SHP77 (cell line): ENCODE measurements at places on chromosomes 1 and 21.

DNA sequence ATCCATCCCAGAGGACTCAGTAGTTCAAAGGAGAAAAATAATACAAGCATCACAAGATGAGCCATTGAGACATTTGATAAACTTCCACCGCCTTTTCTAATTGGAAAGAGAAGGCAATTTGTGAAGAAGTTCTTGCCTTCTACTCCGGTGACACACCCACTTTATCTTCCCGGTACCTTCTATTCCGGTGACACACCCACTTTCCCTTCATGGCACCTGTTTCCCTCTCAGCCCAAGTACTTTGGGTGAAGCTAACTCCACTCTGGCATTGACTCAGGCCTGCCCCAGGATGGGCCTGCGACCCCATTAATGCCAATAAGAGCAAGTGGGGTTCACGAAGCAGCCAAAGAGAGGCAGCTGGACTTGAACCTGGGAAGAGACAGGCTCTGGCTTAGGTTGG lies 38.2 kb downstream of the CLDN14 start:
- no peak for DNase-seq

GRCh38 chr1:111602974-111603373 lies 16.6 kb upstream of the RAP1A start:
- DNase-seq, result no peak

DNA sequence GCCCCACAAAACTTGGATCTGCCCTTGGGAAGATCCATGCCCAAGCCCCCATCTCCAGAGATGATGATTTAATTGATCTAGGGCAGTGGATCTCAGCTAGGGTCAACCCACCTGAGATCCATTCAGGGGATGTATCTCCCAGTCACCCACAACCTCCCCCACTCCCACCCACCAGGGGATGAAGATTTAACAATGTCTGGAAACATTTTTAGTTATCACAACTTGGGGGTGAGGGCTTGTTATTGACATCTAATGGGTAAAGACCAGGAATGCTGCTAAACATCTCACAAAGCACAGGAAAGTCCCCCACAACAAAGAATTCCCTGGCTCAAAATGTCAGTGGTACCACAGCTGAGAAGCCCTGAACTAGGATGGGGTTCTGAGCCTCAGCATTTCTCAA lies 45.0 kb upstream of the LPGAT1 start:
- DNase-seq, result no peak

GRCh38 chr1:207306603-207307002 lies 14.9 kb upstream of the CD55 start:
- DNase-seq, result no peak

DNA sequence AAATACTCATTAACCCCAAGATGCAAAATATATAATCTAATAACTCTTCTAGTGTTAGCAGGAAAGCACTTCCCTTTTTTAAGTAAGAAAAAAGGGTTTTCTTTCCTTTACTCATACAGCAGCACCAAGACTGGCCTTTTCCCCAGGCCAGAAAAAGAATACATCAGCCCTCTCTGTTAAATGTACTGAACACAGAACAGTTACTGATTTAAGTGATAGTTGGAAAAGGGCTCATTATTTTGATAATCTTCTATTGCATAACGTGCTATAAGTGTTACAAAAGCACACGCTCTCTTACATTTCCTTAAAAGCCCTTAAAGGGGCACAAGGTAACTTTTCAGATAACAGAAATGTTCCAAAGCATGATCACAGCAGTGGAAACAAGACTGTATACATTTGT lies 142.9 kb downstream of the TIAM1 start:
- DNase-seq, result no peak

DNA sequence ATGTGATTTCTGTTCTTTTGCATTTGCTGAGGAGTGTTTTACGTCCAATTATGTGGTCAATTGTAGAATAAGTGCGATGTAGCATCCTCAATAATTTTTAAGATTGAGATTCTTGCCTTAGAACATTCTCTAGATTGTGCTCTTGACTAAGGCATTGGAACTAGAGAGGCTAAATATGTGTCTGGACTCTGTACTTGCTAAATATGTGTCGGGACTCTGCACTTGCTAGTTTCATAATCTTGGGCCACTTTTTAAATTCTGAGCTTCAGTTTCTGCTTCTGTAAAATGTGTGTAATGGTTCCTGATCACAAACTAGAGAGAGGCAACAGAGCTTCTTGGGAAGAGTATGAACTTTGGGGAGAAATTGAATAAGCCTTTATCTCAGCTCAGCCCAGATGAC lies 21.6 kb downstream of the HLX start:
- no peak for DNase-seq

- DNase-seq, result no peak
These were observed 744 bp upstream of the WDR26 start for GRCh38 chr1:224435318-224435763.

DNA sequence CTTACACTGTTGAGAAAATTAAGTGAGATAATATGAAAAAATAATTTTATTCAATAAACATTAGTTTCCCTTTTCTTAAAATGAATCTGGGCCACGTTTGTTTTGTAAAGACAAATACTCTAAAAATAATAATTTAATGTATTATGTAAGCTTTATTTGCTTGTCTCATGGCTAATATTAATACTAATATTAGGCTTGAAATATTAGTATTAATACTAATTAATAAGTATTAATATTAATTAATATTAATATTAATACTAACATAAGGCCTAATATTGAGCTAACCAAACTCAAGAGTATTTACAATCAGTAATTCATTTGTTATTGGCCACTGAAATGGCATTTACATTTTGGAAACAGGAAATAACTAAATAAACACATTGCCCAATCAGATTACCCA lies 280.1 kb upstream of the ESRRG start:
- DNase-seq, result no peak

DNA sequence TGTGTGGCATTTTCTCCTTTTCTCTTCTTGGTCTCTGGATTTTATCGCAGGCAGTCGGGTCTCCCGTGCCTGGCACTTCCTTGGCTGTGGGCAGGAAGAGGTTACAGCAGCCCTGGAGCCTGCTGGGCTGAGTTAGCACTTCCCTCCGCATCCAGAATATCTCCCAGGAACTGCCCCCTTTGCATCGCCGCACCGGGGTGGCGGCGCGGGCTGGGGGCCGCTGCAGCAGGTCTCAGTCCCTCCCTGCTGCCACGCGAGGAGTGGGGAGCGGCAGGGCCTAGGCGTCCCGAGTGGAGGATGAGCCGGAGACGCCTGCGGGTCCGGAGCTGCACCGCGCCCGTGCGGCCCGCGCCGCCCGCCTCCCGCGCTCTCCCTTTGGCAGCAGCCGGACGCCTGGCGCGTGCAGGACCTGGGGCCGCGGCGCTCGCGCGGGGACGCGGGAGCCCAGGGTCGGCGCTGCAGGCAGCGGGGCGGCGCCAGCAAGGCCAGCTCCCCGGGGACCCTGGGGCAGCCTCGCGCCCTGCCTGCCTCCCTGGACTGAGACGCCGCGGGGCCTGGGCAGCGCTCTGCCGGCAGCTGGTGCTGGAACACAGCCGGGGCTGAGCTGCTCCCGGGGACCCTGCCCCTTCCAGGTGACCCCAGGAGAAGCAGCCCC lies 192.8 kb downstream of the PRDM2 start:
- DNase-seq, result no peak

DNA sequence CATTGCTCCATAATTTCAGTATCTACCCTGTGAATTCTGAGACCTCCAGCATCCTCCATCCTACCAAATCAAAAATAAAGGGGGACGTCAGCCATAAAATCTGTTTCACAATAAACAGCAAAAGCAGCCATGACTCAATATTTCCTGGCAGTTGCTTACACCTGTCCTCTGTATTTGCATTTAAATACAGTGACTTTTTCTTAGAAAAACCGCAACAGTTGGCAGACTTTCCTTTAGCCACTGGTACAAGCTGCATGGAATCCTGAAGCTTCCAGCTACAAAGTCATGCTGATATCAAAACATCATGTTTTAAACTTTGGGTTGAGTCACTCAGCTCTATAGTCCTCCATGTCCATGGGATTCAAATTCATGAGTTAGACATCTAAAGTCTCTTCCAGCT lies 278.0 kb upstream of the KAZN start:
- no peak for DNase-seq

- no peak for DNase-seq
These were observed 23.9 kb downstream of the INPP5B start for GRCh38 chr1:37922767-37923550.

DNA sequence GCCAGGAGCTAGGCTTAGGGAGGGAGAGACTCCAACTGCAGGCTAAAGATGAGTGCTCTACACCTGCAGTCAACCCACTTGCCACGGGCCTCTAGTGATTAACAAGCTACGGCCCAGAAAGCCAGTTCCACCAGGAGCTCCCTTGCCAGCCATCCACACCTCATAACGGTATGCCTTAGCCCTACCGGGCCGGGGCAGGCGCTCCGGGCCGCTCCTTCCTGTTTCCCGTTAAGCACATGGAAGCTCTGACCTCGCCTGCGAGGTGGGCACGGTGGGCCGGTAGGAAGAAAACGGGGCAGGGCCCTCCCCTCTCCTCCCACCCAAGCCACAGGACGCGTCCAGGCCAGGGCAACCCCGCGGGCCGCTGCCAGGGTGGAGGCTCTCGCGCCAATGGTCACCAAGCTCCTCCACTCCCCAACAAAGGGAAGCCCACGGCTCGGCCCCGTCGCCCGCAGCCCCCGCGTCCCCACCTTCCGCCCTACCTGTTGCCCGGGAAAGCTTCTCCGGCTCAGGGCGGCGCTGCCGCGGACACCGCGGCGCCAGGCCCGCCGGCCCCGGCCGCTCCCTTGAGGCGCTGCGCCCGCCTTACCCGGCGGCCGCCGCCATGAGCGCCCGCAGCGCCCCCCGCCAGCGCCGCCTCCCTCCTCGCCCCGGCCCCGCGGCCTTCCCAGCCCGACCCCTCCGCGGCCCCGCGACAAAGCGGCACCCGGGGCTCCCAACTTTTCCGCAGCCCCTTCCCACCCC lies 627 bp downstream of the CERS2 start:
- peak; percentile 38 for DNase-seq

DNA sequence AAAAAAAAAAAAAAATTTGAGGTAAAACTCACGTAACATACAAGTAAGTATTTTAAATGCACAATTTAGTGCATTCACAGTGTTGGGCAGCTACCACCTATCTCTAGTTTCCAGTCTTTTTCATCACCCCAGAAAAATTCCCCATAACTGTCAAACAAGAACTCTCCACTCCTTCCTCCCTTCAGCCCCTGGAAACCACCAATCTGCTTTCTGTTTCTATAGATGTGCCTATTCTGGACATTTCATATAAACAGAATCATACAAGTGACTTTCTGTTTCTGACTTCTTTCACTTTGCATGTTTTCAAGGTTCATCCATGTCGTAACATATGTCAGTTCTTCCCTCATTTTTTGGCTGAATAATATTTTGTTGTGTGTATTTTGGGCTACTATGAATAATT lies 24.9 kb upstream of the ETS2 start:
- DNase-seq, result no peak

DNA sequence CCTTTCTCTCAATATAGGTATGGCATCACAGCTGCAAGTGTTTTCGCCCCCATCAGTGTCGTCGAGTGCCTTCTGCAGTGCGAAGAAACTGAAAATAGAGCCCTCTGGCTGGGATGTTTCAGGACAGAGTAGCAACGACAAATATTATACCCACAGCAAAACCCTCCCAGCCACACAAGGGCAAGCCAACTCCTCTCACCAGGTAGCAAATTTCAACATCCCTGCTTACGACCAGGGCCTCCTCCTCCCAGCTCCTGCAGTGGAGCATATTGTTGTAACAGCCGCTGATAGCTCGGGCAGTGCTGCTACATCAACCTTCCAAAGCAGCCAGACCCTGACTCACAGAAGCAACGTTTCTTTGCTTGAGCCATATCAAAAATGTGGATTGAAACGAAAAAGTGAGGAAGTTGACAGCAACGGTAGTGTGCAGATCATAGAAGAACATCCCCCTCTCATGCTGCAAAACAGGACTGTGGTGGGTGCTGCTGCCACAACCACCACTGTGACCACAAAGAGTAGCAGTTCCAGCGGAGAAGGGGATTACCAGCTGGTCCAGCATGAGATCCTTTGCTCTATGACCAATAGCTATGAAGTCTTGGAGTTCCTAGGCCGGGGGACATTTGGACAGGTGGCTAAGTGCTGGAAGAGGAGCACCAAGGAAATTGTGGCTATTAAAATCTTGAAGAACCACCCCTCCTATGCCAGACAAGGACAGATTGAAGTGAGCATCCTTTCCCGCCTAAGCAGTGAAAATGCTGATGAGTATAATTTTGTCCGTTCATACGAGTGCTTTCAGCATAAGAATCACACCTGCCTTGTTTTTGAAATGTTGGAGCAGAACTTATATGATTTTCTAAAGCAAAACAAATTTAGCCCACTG lies 11.5 kb downstream of the HIPK1 start:
- DNase-seq, result no peak

DNA sequence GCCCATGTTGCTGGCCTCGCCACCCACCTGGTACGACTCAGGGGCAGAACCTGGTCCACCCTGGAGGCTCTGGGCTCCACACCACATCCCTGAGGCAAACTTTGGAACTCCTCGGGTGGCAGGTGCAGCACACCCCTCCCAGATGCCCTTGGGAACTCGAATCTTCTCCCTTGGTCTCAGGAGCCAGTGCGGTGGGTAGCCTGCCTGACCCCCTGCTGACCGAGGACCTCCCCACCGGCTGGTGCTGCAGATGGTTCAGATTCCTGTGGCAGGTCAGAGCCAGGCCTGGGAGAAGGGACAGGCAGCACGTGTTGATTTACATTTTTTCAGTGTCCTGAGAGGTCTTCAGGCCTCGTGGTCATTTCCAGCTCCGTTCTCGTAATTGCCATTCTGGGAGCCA lies 6.3 kb upstream of the CFAP410 start:
- DNase-seq, result no peak

DNA sequence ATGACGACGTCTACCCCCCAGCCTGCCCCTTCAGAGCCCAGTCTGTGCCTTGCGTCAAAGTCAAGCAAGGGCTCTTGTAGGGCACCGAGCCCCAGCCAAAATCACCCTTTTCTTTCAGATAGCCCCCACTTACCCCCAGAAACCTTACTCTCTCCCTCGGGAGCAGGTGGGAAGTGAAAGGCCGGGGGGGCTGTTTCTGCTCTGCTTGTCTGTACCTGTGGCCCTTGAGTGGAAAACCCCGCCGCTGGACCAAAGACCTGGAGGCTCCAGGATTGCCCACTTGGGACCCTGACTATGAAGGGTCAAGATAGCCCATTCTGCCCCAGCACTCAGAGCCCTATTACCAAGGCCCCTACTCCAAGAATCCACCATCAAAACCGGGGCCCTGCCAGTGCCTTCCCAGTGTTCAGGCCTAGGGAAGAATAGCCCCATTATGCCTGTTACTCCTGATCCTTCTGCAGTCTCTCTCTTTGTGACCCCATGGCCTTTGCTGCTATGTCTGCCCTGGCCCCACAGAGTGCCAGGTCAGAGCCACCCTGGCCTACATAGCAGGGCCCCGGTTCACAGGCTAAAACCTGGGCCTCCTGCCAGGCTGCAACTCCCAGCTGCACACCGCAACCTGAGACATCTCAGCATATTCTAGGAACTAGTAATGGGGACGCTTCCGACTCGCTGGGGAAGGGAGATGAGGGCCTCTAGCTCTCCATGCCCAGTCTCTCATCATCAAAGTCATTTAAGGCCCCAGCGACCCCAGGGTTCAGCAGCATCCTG lies 22.2 kb upstream of the HPDL start:
- DNase-seq, result no peak

GRCh38 chr1:28395181-28395580 lies 25.6 kb downstream of the PHACTR4 start:
- no peak for DNase-seq
